ENCODE measurements at places on chromosomes 7 and 10.
A peak's percentile ranks its signal among the peaks of the same experiment; 100 is the strongest.

DNA sequence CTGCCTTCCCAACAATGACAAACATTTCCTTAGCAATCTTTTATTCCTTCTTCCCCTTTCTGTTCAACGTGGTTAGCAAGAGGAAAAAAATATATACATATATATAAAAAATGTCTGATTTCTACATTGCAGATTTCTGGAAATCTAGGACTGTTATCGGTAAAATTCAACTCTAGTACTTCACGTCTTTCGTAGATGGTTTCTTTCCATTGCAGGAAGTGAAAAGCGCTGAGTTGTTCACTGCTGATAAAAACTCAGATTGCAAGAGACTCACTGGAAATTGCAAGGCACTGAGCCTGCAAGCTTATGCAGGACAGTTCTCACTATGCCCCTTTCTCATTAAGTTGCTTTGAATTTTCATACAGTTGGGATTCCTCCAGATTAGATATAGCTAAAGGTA, 23.9 kb downstream of the KIN start:
- DNase-seq, result no peak

GRCh38 chr10:78626471-78626870, 442.3 kb upstream of the ZMIZ1 start:
- DNase-seq, result no peak

GRCh38 chr10:12507165-12507850, 158.0 kb downstream of the CAMK1D start:
- DNase-seq, result no peak

GRCh38 chr10:130770018-130770630, 541.4 kb downstream of the TCERG1L start:
- no peak for DNase-seq

- DNase-seq, result no peak
Observed at GRCh38 chr7:112444505-112444904, 5.8 kb upstream of the IFRD1 start.

- DNase-seq, result no peak
Observed at GRCh38 chr10:105494944-105495343, 853.9 kb downstream of the SORCS3 start.

- peak; percentile 96 for DNase-seq
Observed at GRCh38 chr7:100801833-100802568, 25.3 kb downstream of the EPHB4 start.

DNA sequence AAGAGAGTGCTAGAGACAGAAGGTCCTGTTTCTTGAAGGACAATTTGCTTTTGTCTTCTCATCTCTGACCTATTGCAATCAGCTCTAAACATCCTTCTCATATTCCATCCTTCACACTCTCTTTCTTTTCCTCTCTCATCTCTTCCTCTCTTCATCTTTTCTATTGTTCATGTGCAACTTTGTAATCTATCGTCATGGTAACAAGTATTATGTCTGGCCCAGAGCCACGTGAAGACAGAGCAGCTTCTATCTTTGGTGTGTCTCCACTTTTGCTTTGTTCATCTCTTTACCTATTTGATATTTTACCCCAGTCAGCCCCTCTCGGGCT, 104.9 kb upstream of the ABCB5 start:
- no peak for DNase-seq

GRCh38 chr7:150406567-150407421, 27.7 kb downstream of the ZNF775 start:
- no peak for DNase-seq

- DNase-seq, result no peak
Observed at GRCh38 chr7:149825567-149826343, 12.4 kb upstream of the ZNF862 start.

DNA sequence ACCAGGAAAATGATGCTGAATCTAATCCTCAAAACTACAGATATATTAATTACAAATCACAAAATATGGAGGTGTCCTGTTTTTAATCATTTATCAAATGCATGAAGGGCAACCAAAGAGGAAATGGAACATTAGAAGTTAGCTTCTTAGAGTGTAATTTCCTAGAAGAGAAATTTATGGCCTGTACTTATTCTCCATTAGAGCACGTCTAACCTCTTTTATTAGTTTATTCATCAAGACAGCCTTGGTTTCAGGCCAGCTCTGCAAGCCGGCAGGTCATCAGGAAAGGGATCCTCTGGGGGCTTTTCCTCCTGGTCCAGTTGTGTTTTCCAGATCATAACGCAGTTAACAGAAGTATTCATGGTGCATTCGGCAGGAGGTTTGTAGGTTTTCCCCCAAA, 517.6 kb downstream of the KCNMA1 start:
- no peak for DNase-seq

GRCh38 chr10:110045772-110046171, 38.0 kb downstream of the ADD3 start:
- DNase-seq, result no peak

DNA sequence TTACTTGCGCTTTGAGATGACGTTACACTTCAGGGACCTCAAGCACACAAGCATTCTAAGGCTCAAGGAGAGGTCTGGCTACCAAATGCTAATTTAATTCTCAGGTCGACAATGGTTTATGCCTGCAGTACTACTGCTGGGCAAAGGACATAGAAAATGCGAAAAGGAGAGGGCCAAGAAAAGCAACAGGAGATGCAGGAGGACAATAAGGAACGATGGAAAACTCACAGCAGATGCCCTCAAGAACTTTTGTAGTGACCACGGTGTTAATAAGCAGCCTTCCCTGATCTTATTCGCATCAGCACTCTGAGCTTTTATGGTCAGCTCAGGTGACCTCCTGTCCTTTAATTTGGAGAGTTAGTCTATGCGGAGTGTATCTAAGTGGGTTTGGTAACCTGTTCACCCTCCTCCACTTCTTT, 146.3 kb downstream of the GPR85 start:
- no peak for DNase-seq

- no peak for DNase-seq
Observed at GRCh38 chr10:133023216-133023843, 64.4 kb upstream of the ADGRA1 start.

GRCh38 chr10:86449926-86450558, 71.5 kb downstream of the WAPL start:
- DNase-seq, result no peak

- no peak for DNase-seq
Observed at GRCh38 chr7:21429786-21430574, 2.1 kb downstream of the SP4 start.

DNA sequence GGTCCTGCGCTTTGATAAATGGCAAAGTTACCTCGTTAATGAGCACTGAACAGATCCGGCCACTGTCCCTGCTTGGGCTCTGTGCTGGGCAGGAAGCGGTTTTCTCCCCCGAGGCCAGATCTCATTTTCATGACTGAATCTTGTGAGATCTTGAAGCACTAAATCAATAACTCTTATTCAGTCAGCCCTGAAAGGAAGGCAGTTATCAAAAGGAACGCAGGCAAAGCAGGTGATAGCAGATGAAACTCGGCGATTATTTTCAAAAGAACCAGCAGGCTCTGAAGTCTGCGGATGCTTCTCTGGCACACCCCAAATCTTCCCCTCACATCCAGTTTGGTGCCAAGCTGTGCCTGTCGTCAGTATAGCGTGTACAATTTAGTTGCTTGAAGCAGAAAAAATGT, 228.7 kb downstream of the BAMBI start:
- DNase-seq, result no peak

DNA sequence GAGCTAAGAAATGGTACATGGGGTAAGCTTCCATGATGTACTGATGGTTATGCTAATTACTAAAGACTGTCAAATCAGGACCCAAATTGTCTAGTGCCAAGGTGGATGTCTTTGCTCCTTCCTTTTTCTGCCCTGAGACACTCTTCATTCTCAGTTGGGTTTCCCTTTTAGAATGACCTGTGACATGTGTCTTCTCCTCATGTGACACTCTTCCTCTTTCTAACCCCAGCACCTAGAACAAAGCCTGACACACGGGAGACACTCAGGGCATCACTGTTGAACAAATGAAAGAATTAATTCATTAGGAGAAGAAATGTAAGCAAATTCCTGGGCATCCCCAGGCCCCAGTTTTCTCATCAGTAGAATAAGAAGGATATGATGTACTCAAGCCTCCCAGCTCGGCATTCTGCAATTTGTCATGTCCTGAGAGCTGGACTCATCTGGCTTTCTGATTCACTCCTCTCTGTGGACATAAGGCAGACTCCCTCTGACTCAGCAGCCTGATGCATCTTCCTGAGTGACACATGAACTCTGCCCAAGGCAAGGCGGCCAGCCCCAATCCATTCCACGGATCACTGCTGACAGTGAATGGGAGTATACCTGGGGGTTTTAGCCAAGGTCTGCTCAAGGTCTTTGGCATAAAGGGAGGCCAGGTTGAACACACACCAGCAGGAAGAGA, 473.8 kb downstream of the KCNMA1 start:
- peak; percentile 100 for DNase-seq

DNA sequence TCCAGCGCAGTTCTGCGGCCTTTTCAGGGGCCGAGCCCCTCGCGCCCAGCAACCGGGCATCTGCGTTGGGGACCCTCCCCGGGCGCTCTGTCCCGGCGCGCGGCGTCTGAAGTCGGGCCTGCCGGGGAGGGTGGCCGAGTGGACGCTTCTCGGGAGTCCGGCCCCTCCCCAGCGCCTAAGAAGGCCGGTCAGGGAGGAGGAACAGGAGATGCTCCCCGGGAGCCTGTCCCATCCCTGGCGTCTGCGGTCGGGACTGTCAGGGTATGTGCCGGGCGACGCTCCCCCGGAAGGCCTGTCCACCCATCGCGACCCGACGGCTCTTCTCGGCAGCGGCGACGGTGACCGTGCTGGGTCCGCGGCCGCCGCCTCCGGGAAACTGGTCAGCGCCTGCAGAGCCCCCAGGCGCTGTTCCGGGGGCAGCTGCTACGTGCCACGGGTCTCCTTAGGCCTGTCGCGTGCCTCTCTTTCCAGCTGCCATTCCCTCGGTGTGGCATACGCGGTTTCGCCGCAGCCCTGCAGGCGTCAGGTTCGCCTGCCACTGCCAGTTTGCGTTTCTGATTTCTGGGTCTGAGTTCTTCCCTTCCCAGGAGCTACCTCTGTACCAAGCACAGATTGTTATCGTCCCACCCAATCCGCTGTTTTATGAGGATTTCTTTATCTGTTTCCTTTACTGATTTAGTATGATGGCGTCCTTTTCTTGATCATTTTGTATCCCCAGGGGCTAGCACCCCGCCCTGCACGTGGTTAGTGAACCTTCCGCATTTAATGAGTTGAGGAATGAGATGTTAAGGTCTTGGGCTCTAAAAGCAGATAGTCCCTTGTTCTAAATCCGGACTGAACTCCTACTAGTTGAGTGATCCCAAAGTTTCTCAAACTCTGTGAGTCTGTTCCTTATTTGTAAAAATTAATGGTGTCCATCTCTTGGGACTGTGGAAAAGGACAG, 782 bp downstream of the IFIT5 start:
- peak; percentile 64 for DNase-seq

DNA sequence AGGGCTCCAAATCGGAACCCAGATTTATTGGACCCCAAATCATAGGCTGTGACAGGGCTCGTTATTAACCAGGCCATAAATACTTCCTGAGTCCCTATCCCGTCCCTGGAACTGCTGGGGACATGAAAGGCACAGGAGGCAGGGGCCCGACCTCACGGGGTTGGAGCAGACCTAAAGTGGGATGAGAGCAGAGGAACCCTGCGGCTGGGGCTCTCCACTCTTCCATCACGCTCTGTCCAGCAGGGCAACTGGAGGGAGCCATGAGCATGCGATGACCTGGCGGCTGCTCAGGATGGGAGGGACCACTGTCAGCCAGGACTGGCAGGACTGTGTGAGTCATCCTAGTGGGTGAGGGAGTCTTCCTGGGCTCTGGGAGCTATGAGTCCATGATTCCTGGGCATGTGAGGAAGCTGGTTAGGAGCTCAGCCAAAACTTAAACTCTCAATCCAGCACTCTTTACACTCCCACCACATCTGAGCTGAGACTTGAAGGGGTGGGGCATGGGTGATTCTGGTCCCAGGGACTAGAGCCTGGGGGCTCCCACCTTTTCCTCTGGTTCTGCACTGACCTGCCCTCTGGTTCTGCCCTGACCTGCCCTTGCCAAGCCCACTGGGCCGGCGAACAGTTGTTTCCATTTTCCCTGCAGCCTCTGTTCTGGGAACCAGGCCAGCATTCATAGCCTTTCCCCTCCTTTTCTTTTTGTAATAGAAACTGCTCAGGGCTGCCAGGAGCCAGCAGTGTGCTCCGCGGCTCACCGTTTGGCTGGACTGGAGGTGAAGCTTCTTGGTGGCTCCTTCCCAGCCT, 47.1 kb downstream of the SYPL1 start:
- DNase-seq, result peak; percentile 96

- no peak for DNase-seq
Observed at GRCh38 chr10:131431978-131432690, 120.6 kb upstream of the TCERG1L start.

- DNase-seq, result no peak
Observed at GRCh38 chr7:93551931-93552330, 22.6 kb downstream of the CALCR start.

Measured in ELR (cell line).